ENCODE measurements at places on chromosomes 4 and X.

- no peak for DNase-seq
These were observed 47.4 kb downstream of the REPS2 start for GRCh38 chrX:16993791-16994318.

DNA sequence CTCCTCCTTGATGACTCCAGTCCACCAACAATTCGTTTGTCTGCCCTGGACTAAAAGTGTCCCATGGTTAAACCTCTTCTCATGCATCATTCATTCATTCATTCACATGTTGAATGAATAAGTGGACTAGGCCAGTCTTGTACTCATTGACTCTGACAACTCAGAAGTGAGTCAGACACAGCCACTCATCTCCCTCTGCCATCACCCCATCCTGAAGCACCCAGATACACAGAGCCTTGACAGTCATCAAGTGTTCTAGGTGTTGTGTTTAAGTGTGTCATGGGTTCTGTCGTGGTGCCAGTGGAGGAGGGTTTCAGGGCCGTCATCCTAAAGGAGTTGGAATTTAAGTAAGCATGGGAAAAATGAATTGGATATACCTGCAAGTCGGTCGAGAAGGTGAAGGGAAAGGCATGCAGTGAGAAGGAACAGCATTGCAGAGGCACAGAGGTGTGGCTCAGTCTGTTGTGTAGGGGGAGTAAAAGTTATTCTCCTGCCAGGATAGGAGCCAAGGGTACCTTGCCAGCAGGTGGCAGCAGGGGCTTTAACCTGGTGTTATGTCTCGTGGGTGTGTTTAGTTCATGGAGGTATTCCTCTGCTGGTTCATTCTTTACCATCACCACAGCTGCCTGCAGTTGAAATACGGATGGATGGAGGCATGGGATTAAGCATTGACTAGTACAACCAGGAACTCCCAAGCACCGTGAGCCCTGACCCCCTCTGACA is 18.3 kb downstream of the MAGED2 start:
- peak; percentile 9 for DNase-seq

GRCh38 chrX:115988825-115989224 is 181.7 kb upstream of the AGTR2 start:
- no peak for DNase-seq

DNA sequence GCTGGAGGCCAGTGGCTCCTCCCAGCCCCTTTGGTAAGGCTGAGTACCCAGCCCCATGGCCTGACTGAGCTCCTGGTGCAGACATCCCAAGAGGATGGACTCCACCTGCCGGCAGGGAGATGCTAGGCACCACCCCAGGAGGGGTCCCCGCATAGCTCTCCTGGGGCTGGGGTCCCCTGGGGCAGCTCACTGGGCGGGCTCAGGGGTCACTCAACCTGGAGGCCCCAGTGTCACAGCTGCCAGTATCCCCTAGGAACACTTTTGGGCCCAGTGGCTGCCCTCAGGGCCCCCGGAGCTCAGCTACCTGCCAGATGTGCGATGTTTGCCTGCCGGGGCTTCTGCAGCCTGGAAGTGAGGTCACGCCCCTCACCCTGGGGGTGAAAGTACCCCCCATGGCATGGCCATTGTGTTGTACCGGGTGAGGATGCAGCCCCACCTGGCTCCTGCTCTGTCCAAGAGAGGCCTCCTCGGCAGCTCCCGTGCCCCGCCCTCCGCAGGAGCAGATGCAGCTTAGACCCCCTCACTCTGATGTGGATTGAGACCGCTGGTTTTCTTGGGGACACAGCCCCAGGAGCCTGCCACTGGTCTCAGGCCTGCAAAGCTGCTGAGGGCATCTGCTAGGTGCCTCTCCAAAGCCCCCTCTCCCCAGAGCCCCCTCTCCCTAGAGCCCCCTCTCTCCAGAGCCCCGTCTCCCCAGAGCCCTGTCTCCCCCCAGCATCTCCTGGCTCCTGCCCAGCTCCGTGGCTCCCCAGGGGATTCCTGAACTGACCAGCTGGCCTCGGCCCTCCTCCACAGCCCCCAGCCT is 6.7 kb upstream of the HGFAC start:
- DNase-seq: no peak

GRCh38 chr4:41185614-41186592 is 28.4 kb downstream of the APBB2 start:
- no peak for DNase-seq

DNA sequence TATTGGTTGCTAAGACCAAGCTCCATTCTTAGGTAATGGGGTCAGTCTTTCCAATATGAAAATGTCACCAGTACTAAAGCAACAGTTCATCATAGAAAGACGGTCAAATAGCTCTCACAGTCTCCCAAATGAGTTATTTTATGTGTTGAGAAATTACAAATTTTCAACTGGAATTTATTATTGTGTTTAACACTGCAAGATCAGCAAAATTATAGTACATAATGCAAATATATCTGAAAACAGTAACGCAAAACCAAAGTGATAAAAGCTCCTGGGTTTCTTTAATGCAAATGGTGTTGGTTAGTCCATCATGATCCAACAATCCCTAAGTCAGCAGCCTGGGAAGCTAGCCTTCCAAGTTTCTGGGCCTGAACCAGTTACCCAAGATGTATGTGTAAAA is 61.5 kb upstream of the EGFL6 start:
- DNase-seq: no peak

DNA sequence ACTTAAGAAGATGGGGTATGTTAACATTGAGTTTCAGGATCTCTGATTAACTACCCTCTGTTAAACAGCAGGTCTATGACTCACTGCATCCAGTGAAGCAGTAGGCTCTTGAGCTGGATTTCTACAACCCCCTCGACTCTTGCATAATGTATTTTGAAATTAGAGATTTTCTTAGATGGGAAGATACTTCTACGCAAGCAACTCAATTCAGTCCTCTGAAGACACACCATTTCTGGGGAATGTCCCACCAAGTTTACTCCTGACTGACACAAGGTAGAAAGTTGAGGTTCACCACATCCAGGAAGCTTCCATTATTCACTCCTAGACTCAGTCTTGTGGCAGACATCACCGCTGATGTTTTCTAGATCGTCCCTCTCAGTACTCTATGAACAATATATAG is 12.9 kb downstream of the PALLD start:
- DNase-seq: no peak

- no peak for DNase-seq
These were observed 224.4 kb downstream of the LDB2 start for GRCh38 chr4:16674082-16674481.

- DNase-seq: no peak
These were observed 7.6 kb downstream of the EIF4E start for GRCh38 chr4:98921292-98921691.

DNA sequence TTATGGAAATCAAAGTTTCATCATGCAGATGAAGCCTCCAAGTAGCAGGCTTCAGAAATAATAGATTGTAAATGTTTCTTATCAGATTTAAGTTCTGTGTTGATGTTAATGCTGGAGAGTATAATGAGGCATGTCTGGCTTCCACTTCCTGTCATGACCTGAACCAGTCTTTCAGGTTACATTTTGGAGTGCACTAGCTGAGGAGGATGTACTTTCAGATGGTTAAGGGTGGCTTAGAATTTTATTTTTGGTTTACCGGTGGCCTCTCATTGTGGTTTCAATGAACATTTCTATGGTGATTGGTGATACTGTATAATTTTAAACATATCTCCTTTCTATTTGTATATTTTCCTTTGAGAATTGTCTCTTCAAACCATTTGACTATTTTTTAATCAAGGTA is 890.4 kb downstream of the SH3BGRL start:
- no peak for DNase-seq

GRCh38 chrX:631802-632365 is 1.3 kb downstream of the SHOX start:
- DNase-seq: no peak

- no peak for DNase-seq
These were observed 9.5 kb downstream of the GSX2 start for GRCh38 chr4:54109241-54110018.

DNA sequence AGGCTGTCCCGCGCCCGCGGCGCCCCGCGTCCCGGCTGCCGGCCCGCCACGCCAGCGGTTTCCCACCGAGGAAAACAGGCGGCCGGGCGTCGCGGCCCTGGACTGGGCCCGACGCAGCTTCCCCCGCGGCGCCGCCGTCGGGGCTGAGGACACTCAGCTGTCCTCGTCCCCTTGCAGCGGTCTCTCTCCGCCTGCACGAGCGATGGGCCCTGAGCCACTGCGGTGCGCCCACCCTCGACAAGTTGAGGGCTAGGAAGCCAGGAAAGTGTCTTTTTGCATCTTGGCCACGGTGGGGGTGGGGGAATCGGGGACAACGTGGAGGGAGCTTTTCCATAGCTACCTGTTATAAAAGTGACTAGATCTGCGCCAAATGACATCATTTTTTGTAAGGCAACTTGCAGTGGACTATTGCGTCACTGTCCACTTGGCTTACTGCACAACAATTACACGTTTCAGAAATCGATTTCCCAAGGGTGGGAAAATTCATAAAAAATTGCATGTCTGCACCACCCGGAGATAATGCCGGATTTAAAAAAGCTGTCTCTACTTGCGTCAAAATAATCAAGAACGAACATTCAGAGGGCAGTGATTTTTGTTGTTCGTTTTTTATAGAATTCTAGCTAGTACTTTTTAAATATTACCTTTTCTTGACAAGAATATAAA is 1.1 kb downstream of the KLHL15 start:
- DNase-seq: no peak

GRCh38 chrX:44669626-44670025 is 127.0 kb upstream of the FUNDC1 start:
- DNase-seq: no peak

DNA sequence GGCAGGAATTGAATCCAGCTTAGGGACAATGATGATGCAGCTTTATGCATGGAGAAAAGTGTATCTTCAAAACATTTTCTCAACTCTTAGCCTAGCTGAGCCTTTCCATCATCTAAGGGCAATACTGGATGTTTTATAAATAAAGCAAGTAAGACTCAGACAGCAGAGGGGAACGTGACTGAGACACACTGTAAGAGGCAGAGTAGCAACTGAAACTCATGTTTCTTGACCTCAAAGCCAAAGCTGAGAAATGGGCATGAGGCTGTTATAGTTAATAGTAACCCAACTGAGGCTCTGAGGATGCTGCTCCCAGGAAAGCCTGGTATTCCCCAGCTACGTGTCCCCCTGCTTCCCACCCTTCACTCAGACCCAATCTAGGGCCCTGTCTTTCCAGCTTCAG is 44.6 kb downstream of the ARHGEF9 start:
- DNase-seq: no peak

DNA sequence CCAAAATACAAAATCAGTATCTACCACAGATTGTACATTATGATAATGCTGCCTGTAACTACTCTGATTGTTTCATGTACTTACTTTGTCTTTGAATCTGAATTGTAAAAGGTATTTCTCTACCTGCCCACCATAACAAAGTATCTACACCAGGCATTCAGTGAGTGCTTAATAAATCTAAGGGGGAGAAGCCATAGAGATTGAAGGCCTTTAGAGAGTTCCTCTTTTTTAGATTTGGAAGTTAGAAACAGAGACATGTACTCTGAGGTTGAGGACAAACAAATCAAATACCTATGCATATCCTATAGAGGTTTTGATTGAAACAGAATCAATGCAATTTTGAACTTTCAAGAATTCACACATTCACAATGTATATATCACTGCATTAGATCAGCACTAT is 42.7 kb downstream of the SAT1 start:
- DNase-seq: no peak

GRCh38 chrX:1205681-1206611 is 6.5 kb downstream of the CRLF2 start:
- no peak for DNase-seq

DNA sequence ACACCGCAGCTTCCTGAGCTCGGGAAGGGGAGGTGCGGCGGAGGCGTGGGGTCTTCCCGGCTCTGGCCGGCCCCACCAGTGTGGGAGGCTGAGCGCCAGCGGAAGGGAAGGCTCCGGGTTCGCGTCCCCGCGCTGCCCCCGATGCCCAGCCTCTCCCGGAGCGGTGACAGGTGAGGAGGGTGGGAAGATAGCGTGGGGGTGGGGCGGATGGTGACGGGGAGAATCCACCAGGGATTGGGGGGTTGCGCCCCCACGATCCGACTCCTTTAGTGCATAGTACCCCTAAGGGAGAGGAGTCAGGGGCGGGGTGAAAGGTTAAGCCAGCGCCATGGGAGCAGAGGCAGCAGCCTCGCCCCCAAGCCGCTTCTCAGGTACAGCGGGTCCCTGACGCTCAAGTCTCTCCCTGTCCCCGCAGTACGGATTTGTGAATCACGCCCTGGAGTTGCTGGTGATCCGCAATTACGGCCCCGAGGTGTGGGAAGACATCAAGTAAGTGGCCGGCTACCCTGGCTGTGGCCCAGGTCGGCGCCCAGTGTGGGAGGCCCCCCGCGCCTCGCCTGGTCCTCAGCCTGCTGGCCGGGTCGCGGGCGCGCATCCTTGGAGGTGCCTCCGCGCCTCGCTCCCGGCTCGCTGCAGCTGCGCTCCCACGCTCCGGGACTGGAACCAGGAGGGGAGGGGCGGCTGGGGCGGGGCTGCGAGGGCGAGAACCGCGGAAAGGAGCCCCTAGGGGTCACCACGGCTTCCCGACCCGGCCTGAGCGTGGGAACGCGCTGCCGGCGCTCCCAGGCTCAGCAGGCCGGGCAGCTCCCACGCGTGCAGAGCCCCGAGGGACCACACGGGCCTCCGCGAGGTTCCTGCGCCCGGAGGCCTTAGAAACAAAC is 791 bp downstream of the GUCY1B1 start:
- DNase-seq: no peak

DNA sequence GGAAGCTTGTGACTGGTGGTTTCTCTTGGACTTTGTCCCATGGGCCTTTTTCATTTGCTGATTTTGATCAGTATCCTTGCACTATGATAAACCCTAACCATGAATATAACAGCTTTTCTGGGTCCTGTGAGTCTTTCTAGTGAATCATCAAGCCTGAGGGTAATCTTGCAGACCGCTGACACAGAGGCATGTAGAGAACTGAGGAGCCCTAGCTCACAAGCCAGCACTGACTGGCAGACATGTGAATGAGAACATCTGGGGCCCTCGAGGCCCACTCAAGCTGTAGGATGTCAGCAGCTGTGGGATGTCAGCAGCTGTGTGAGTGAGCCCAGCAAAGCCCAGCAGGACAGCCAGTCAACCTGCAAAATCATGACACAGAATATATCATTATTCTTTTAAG is 36.7 kb downstream of the HMGB3 start:
- no peak for DNase-seq

GRCh38 chrX:41596596-41596995 is 92.2 kb upstream of the GPR34 start:
- no peak for DNase-seq

- no peak for DNase-seq
These were observed 1.5 kb upstream of the PUDP start for GRCh38 chrX:7149411-7149810.

DNA sequence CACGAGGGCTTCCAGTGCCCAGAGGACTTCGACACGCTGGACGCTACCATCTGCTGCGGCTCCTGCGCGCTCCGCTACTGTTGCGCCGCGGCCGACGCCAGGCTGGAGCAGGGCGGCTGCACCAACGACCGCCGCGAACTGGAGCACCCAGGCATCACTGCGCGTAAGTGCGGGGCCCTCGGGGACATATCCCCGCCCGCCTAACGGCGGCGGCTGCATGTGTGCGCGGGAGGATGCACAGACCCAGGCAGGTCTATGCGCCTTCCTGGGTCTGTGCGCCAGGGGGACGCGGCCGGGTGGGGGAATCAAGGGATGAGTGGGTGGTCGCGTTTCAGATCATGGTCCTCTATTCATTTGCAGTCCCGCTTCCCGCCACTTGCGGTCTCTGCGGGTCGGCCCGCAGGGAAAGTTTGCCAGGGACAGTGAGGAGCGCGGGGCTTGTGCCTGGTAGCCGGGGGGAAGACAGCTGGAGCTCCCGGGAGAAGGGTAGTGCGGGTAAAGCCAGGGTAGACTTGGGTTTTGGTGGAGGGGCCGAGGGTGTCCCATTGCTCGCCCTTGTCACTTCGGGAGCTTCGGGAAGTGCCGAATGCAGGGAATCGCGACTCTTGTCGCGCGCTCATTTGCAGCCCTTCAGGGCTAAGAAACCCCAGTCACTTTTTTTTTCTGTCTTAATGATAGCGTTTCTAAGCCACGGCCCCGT is 1.0 kb downstream of the SHISA3 start:
- DNase-seq: no peak

Data from T follicular helper cell (primary cell).